ENCODE measurements at places on chromosomes 5 and 9. TPM values are rescaled to one million over a fixed set of nuclear protein-coding genes. Genes with fewer than 3 reads are reported as not detected.

The CNTLN gene
- 0.28 TPM for polyA plus RNA-seq

The DMRT3 gene
- polyA plus RNA-seq: not detected

The ADAMTS16 gene
- not detected for polyA plus RNA-seq

The IGIP gene
- 0.36 TPM for polyA plus RNA-seq

The CDH10 gene
- not detected for polyA plus RNA-seq
